Myocyte (in vitro differentiated cells): ENCODE measurements at places on chromosomes 11 and 22.

DNA sequence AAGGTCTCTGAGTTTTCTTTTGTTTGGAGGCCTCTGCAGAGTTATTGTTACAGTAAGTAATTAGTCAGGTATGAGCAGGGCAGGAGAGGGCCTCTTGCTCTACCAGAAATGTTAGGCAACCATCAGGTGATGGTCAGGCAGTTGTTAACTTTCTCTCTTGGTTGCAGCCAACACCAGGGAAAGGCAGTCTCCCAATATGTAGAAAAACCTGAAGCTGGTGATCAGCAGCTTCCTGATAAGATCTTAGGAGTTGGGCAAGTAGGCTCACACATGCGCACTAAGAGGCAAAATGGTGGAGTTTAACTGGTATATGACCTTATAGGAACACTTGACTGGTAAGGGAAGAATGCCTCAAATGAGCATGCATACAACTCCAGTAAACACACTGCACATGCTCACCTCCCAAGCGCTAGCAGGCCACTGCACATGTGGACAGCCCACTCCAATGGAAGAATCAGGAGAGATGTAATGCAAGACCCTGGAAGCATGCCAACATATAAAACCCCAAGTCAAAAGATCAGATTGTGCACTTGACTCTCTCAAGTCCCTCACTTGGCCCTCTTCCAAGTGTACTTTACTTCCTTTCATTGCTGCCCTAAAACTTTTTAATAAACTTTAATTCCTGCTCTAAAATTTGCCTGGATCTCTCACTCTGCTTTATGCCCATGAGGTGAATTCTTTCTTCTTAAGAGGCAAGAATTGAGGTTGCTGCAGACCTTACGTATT, 23.7 kb upstream of the SLC35F2 start:
- DNase-seq: no peak

- DNase-seq: no peak
Observed at GRCh38 chr11:68928136-68928880, 24.6 kb downstream of the IGHMBP2 start.

DNA sequence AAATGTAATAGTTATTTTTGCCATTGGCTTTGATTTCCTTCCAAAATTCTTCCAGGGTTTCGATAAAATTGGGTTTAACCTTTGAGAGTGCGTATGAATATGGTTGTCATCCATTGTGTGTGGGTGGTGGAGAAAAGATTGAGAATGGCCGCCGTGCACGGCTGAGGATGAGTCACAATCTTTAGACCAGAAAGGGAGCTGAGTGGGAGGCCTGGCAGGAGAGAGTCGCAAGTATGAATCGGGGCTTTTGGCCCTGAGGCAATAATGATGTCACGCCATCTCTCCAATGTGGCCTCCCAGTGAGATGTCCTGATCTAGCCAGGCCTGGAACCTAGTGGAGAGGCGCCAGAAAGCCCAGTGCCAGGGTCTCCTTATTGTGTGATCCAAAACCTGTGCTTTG, 33.1 kb upstream of the SMPD1 start:
- peak; percentile 52 for DNase-seq

DNA sequence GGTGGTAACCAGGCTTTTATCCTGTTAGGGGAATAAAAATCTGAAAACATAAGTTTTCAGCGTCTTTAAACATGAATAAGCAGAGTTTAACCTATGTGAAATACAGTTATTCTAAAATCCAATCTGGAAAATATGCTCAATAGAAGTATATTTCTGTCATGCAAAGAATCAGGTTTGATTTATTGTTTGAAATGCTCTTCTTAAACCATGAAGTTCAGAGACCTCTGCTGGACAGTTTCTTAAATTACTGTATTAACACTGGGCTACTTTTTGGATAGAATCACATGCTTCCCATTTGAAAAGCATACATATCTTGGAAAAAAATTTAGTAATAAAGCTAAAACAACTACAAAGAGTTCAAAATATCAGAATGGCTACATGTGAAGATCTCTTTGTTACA, 25.4 kb downstream of the APIP start:
- peak; percentile 55 for DNase-seq

DNA sequence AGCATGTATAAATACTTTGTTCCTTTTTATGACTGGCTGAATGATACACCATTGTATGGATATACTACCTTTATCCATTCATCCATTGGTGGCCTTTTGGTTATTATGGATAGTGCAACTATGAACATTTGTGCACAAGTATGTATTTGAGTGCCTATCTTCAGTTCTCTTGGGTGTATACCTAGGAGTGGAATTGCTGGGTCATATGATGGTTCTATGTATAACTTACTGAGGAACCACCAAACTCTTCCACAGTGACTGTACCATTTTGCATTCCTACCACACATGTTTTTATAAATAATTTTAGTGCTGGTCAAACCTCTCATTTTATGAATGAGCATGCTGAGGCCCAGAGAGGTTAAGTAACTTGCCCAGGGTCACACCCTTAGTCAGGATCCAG, 3.8 kb upstream of the PATZ1 start:
- no peak for DNase-seq
